ENCODE measurements at places on chromosomes 11 and 22. TPM values are rescaled to one million over a fixed set of nuclear protein-coding genes. Genes with fewer than 3 reads are reported as not detected.

- DNase-seq = no peak
Observed at GRCh38 chr11:69396051-69396947, 85.2 kb upstream of the LINC01488 start.

DNA sequence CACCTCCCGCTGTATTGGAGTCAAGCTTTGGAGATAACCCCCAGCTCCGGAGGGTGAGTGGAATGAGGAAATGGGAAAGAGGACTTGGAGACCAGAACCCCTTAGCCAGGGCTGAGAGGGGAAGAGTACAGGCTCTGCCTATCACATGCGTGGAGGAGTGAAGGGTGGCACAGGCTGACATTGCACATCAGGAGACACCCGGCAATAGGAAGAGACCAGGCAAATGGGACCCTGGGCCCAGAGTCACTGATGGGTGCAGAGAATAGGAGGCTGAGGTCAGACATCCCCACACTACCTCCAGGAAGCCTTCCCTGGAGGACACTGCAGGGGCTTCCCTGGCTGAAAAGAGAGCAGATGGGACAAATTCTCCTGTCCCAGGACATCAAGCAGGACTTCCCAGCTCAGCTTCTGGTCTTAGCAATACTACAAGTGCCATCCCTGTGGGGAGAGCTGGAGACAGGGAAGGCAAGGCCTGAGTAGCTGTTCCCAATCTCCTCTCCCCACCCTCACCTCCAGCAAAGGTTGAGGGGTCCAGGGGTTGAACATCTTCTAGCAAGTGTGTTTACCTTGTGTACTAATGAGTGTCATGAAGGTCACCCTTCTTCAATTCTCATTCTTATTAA lies 160.7 kb downstream of the BUD13 start:
- no peak for DNase-seq

DNA sequence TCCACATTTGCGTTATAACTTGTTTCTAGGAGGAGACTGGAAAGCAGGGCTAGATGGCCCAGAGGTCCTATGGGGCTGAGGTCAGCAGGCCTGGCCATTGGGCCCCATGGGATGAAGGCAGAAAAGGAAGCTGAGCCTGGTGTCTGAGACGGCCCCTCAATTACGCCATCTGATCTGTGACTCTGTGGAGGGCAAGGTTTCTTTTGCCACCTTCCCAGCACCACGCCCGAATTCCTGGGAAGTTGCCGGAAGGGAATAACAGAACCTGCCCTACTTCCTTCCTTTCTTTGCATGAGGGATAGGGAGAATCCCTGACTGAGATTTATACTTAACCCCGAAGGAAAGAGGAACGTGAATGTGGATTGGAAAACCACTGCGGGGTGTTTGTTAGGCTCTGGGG lies 118.1 kb downstream of the MPPED1 start:
- no peak for DNase-seq

Gene C11orf16
- not detected for total RNA-seq

DNA sequence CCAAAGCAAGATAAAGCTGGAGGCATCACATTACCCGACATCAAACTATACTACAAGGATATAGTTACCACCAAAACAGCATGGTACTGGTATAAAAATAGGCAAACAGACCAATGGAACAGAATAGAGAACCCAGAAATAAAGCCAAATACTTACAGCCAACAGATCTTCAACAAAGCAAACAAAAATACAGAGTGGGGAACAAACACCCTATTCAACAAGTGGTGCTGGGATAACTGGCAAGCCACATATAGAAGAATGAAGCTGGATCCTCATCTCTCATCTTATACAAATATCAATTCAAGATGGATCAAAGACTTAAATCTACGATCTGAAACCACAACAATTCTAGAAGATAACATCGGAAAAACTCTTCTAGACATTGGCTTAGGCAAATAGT lies 50.0 kb upstream of the CLTCL1 start:
- no peak for DNase-seq

GRCh38 chr22:24185501-24186351 lies 4.4 kb downstream of the SUSD2 start:
- no peak for DNase-seq

Data from fibroblast of villous mesenchyme (primary cell).